ENCODE measurements at places on chromosomes 4 and X. TPM values are rescaled to one million over a fixed set of nuclear protein-coding genes. Genes with fewer than 3 reads are reported as not detected.

SUPT20HL2 gene
- total RNA-seq: not detected

GRCh38 chrX:28850955-28851354 lies 263.7 kb downstream of the IL1RAPL1 start:
- no peaks in the 10 kb centered on the region for H3K27me3 ChIP-seq
- no peaks in the 10 kb centered on the region for H3K36me3 ChIP-seq
- DNase-seq: no peak
- no peak overlapping the region for H3K4me3 ChIP-seq
- H3K27ac ChIP-seq: no peak overlapping the region

GPR119 gene
- not detected for total RNA-seq

DNA sequence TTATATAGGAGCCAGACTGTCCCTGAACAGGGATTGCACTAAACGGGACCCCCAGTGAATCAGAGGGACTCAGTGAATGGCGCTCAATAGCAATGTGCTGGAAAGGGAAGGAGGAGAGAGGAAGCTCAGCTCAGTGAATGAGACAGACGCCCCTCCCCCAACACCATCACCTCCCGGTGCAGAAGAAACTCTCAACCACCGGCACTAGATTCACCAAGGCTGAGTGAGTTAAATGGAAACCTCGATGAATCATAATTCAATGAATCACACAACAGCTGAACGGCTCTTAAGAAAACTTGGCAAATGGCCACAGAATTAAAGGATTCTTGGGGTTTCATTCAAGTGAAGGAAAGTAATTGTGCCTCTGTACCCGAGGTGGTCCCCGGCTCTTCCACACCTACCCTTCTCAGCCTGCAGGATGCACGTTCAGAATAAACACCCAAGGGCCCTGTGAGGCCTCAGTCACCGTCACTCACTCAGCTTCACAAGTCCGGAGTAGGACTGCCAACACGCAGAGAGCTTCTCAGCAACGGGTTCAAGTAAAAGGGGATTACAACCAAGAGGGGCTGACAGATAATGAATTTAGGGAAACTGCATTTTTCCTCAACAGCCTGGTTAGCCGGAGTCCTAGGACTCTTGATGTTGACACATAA lies 29.3 kb downstream of the CRMP1 start:
- H3K4me1 ChIP-seq: peaks cover 24% of the 10 kb centered on the region
- peaks cover 10% of the 10 kb centered on the region for H3K27me3 ChIP-seq
- peak overlapping the region; percentile 55 for H3K27ac ChIP-seq
- peak; percentile 86 for DNase-seq
- H3K36me3 ChIP-seq: no peaks in the 10 kb centered on the region

- H3K4me1 ChIP-seq: no peaks in the 10 kb centered on the region
- H3K4me3 ChIP-seq: no peak overlapping the region
- no peaks in the 10 kb centered on the region for H3K27me3 ChIP-seq
- no peaks in the 10 kb centered on the region for H3K36me3 ChIP-seq
- no peak overlapping the region for H3K27ac ChIP-seq
Observed at GRCh38 chr4:39543034-39543433, 15.8 kb upstream of the UGDH start.

CXorf66 gene
- not detected for total RNA-seq

DNA sequence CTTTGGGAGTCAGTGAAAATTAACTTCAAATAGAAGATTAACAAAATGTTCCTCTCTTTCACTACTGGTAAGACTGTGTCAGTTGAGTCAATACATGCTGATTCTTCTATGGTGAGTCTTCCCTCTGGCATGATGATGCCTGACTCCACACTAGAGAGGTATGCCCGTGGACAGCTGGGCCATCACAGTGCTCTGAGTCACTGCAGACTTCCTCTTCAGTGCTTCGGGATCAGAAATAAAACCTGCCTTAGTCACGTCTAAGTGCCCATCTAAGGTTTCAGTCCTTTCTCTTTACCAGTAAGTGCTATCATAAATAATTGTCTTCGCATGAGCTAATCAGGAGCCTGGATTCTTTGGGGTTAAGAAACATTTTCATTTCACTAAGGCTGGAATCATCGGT lies 1.6 kb upstream of the ASB5 start:
- no peak for DNase-seq
- peaks cover 16% of the 10 kb centered on the region for H3K27me3 ChIP-seq

- no peaks in the 10 kb centered on the region for H3K27me3 ChIP-seq
- H3K4me1 ChIP-seq: peaks cover 24% of the 10 kb centered on the region
- no peaks in the 10 kb centered on the region for H3K36me3 ChIP-seq
- H3K27ac ChIP-seq: no peak overlapping the region
Observed at GRCh38 chrX:150486011-150486410, 82.4 kb upstream of the MTM1 start.

DNA sequence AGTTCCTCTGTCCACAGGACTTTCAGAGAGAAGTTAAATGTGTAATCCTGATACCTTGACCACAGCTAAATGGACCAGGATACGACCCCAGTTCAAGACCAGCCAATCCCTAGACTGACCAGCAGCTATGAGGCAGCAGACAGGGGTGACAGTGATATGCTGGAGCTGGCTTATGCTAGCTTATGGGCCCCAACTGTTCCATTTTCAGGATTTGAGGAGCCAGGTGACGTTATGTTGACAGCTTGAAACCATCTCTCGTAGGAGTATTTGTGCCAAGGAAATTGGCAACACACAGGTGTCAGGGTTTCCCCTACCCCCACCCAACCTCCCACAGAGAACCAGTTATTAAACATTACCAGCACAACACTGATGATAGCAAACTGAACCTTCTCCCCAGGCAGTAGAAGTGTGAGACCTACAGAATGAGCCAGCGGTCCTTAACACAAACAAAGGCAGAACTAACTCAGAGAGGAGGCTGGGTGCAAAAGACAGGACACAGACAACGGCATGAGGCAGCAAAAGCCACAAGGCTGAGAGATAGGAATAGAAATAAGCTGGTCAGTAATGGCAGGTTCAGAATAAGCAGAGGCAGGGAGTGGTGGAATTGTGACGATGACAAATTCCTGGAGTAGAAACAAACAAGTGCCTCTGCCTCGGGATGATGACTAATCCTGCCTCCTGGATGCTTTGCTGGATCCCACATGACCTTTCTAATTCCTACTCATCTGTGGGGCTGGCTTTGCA lies 85.6 kb upstream of the CPEB2 start:
- H3K4me3 ChIP-seq: no peak overlapping the region
- H3K27ac ChIP-seq: no peak overlapping the region
- peaks cover 11% of the 10 kb centered on the region for H3K27me3 ChIP-seq

DNA sequence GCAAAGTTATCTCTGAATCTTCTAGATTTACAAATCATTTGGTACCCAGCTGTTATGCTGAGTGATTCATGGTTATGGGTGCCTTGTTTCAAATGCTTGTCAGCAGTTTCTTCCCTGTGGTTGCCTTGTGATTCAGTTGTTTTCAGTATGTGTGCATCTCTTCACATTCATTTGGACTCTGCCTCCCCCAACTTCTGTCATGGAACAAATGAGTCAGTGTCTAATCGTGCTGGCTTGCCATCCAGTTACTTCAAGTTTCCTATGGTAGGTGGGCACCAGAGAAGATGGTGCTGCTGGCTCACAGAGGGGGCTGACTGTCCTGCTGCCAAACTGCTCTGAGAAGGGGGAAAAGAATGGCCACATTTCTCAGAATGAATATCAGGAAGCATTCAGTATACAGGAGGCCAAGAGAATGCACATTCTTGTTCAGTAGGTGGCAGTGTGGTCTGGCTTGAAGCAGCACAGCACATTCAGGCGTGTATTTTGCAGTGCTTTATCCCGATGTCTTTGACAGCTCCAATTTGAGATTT lies 260.9 kb downstream of the GLUD2 start:
- H3K4me3 ChIP-seq: no peak overlapping the region
- no peaks in the 10 kb centered on the region for H3K36me3 ChIP-seq
- H3K27ac ChIP-seq: peak overlapping the region; percentile 79
- peaks cover 15% of the 10 kb centered on the region for H3K4me1 ChIP-seq

GPR82 gene
- total RNA-seq: 0.11 TPM

DNA sequence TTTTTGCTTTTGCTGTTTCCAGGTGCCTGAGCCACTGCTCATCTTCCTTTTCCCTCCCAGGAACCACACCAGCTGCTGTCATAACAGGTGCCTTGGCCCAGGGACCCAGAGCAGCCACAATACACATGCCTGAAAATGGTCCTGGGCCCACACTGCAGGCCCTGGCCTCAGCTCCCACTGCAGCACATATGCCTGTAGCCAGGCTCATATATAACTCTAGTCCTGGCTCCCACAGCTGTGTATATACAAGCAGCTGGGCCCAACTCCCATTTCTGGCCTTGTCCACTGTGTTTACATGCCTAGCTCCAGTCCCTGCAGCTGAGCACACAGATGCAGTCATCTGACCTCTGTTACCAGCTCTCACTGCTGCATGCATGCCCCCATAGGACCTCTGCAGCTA lies 930.5 kb downstream of the ADGRL3 start:
- no peak overlapping the region for H3K27ac ChIP-seq
- no peak for DNase-seq
- H3K36me3 ChIP-seq: no peaks in the 10 kb centered on the region
- no peak overlapping the region for H3K4me3 ChIP-seq
- no peaks in the 10 kb centered on the region for H3K27me3 ChIP-seq

DNA sequence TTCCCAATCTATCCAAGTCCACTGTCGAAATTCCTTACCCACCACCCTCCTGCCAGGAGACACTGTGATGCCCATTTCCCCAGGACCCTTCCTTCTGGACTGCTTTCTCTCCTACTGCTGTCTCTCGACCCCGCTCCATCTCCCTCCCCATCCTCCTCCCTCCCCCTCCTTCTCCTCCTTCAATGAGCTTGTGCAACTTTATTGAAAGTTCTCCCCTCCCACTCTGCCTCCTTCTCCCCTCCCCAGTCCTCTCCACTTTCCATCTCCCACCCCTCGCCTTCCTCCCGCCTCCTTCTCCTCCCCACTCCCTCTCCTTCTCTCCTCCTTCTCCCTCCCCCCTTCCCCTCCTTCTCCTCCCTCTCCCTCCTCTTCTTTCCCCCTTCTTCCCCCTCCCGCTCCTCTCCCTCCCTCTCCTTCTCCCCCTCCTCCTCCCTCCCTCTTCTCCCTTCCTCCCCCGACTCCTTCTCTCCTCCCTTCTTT lies 116.6 kb upstream of the FAT1 start:
- no peaks in the 10 kb centered on the region for H3K4me1 ChIP-seq
- no peak overlapping the region for H3K27ac ChIP-seq
- DNase-seq: no peak
- H3K36me3 ChIP-seq: no peaks in the 10 kb centered on the region
- H3K27me3 ChIP-seq: no peaks in the 10 kb centered on the region
- no peak overlapping the region for H3K4me3 ChIP-seq

- H3K36me3 ChIP-seq: no peaks in the 10 kb centered on the region
- no peak overlapping the region for H3K27ac ChIP-seq
- no peaks in the 10 kb centered on the region for H3K27me3 ChIP-seq
Observed at GRCh38 chrX:27086237-27086636, 376.9 kb downstream of the PPP4R3C start.

SORCS2 gene
- not detected for total RNA-seq

STK32B gene
- not detected for total RNA-seq

RAB41 gene
- not detected for total RNA-seq

- H3K4me3 ChIP-seq: no peak overlapping the region
- no peaks in the 10 kb centered on the region for H3K36me3 ChIP-seq
- H3K27me3 ChIP-seq: no peaks in the 10 kb centered on the region
- no peaks in the 10 kb centered on the region for H3K4me1 ChIP-seq
Observed at GRCh38 chr4:96149894-96150293, 310.0 kb downstream of the PDHA2 start.

- H3K4me3 ChIP-seq: no peak overlapping the region
- peaks cover 3% of the 10 kb centered on the region for H3K4me1 ChIP-seq
- H3K36me3 ChIP-seq: no peaks in the 10 kb centered on the region
- peaks cover 3% of the 10 kb centered on the region for H3K27me3 ChIP-seq
- peak; percentile 32 for DNase-seq
Observed at GRCh38 chrX:152821145-152821765, 9.3 kb downstream of the CETN2 start.

GLRA2 gene
- total RNA-seq: not detected

DNA sequence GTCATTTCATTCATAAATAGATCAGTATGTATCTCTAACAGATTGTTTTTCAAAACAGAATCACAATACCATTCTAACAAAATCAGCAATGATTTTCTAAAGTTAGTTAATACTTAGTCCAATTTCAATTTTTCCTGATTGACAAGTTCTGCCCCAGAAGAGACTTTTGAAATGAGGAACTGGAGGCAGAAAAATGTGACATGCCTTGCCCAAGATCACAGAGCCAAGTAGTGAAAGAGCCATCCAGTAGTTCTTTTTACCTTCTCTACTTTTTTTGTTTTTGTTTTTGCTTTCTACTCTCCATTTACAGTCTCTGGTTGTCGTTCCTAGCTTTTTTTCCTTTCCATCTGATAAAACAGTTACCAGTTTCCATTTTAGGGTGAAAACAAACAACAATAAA lies 129.3 kb upstream of the TMEM164 start:
- no peak overlapping the region for H3K27ac ChIP-seq
- H3K4me3 ChIP-seq: no peak overlapping the region
- no peaks in the 10 kb centered on the region for H3K27me3 ChIP-seq
- no peak for DNase-seq
- no peaks in the 10 kb centered on the region for H3K4me1 ChIP-seq

DNA sequence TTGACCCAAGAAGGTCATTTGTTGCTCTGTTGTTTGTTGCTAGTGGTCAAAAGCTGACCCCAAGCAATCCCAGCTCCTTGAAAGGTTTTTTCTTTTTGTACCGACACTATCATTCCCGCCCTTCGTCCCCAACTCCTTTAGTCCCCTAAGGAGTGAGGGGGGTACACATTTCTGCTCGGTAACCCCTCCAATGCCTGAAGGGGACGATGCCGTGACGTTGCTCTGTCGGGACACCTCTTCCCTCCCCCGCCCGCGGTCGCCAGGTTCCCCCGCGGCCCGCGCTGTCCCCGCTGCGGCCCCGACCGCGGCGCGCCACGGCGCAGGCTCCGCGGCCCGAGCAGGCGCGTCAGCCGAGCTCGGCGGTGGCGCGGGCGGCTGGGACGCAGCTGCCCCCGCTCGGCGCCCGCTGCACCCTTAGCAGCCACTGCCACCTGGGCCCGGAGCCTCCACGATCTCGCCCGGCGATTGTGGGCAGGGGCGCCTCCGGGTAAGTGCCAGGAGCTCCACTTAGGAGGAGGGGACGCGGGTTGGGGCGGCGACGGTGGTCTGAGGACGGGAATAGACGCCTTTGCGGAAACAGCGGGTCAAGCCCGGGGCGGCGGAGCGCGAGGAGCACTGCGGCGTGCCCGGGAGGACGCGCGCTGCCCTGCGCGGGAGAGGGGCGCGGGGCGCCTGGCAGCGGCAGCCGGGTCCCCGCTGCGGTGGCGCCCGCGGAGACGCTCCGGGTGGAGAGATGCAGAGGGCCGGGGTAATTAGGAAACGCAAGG lies at the start of gene GLRB:
TSS of gene GLRB (plus strand) at position 340 of the 767 bp plus-strand sequence. CDS start 1,875 bp downstream, outside the sequence.
- DNase-seq: no peak
- H3K4me3 ChIP-seq: no peak within 1 kb of the TSS
- no peak within 1 kb of the TSS for H3K27ac ChIP-seq
- no peaks in the 10 kb centered on the region for H3K36me3 ChIP-seq
- H3K4me1 ChIP-seq: no peaks in the 10 kb centered on the region
- H3K27me3 ChIP-seq: peaks cover 12% of the 10 kb centered on the region

DNA sequence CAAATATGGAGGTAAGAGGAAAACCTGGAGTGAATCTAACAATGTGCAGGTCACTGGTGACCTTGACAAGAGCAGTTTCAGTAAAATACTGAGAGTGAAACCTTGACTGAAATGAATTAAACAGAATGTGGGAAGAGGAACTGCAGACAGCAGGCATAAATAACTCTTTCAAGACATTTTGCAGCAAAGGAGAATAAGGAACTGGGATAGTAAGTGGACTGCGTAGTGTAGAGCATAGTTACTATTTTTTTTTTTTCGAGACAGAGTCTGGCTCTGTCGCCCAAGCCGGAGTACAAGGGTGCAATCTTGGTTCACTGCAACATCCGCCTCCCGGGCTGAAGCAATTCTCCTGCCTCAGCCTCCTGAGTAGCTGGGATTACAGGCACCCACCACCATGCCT lies 24.0 kb downstream of the RBMX start:
- H3K4me3 ChIP-seq: no peak overlapping the region
- DNase-seq: no peak
- peaks cover 25% of the 10 kb centered on the region for H3K36me3 ChIP-seq
- peak overlapping the region; percentile 57 for H3K27ac ChIP-seq
- H3K4me1 ChIP-seq: peaks cover 24% of the 10 kb centered on the region
- no peaks in the 10 kb centered on the region for H3K27me3 ChIP-seq
